ENCODE measurements at places on chromosomes 4 and X. TPM values are rescaled to one million over a fixed set of nuclear protein-coding genes. Genes with fewer than 3 reads are reported as not detected.

DCLK2 gene
- 13.6 TPM for total RNA-seq

NXF2B gene
- total RNA-seq: not detected

FREM3 gene
- total RNA-seq: not detected

GRCh38 chrX:9647431-9647830 lies 118.2 kb downstream of the GPR143 start:
- no peak for DNase-seq
